Activated T-cell treated with anti-CD3 and anti-CD28 coated beads, Interleukin-2, amount 50 U/mL, for 72 hours (primary cell): ENCODE measurements at places on chromosomes 16 and 17. TPM values are rescaled to one million over a fixed set of nuclear protein-coding genes. Genes with fewer than 3 reads are reported as not detected.

Gene OR1A1
- not detected for total RNA-seq

DNA sequence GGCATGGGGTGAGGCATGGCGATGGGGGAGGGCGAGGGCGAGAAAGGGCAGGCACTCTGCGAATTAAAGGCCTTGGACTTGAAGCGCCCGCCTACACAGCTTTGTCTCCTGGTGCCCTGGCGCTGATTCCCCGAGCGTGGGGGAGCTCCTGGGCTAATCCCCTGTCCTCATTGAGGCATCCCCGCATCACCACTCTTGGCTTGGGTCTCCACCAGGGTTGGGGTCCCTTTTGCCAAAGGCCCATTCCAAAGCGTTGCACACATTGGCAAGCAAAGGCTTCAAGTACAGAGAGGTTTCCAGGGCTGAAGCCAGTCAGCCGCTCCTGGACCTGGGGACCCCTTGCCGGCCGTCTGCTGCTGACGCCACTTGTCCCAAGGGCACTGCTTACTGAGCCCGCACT lies 8.0 kb downstream of the ZNF205 start:
- H3K4me1 ChIP-seq, result peaks cover 16% of the 10 kb centered on the region
- H3K27ac ChIP-seq, result no peak overlapping the region
- H3K27me3 ChIP-seq, result no peaks in the 10 kb centered on the region

GRCh38 chr17:17494870-17495535 lies 1.2 kb downstream of the RASD1 start:
- H3K4me1 ChIP-seq, result peaks cover 14% of the 10 kb centered on the region
- H3K4me3 ChIP-seq, result peak overlapping the region; percentile 95
- H3K27me3 ChIP-seq, result peaks cover 7% of the 10 kb centered on the region
- no peak overlapping the region for H3K27ac ChIP-seq
- peak; percentile 31 for DNase-seq
- H3K36me3 ChIP-seq, result no peaks in the 10 kb centered on the region

DNA sequence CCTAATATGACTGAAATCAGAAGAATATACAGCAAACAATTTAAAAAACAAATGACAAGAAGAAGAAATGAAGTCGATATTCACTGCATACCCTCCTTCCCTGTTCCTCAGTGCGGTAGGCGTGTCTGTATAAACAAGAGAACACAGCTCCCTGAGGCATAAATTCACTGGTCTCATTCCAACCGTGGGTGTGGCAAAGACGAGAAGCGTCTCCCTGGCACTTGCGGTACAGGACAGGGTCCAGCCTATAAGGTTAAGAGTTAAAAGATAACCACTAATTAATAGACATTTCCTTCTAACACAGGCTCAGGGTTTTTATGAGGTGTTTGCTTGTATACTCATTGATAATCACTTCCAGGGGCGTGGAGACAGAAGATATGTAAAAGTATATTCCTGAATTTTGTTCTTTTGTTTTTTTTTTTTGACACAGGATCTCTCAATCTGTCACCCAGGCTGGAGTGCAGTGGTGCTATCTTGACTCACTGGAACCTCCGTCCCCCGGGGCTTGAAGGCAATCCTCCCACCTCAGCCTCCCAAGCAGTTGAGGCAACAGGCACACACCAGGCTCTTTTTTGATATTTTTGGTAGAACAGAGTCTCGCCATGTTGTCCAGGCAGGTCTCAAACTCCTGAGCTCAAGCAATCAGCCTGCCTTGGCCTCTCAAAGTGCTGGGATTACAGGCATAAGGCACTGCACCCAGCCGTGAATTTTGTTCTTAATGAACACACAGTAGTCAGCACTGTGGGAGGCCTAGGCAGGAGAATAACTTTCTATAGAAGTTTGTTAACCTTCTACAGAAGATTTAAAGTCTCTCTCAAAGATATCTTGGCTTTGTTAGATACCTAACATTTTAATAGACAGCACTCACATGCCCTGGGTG lies 59.1 kb upstream of the CLEC18B start:
- no peaks in the 10 kb centered on the region for H3K27me3 ChIP-seq
- peaks cover 9% of the 10 kb centered on the region for H3K36me3 ChIP-seq
- no peak for DNase-seq
- no peak overlapping the region for H3K4me3 ChIP-seq
